CD4-positive, alpha-beta memory T cell (primary cell): ENCODE measurements at places on chromosomes 11 and 22. TPM values are rescaled to one million over a fixed set of nuclear protein-coding genes. Genes with fewer than 3 reads are reported as not detected.

- DNase-seq, result no peak
These were observed 27.2 kb downstream of the ABTB2 start for GRCh38 chr11:34330653-34331052.

- DNase-seq, result no peak
These were observed at the start of gene HBE1 for GRCh38 chr11:5269715-5270147. HBE1 (minus strand) TSS chr11:5269945; CDS start chr11:5269890, 55 bp downstream.

GRCh38 chr11:26551186-26551801 is 20.8 kb downstream of the MUC15 start:
- no peak for DNase-seq

Gene MAPK11
- polyA plus RNA-seq, result 0.54 TPM

DNA sequence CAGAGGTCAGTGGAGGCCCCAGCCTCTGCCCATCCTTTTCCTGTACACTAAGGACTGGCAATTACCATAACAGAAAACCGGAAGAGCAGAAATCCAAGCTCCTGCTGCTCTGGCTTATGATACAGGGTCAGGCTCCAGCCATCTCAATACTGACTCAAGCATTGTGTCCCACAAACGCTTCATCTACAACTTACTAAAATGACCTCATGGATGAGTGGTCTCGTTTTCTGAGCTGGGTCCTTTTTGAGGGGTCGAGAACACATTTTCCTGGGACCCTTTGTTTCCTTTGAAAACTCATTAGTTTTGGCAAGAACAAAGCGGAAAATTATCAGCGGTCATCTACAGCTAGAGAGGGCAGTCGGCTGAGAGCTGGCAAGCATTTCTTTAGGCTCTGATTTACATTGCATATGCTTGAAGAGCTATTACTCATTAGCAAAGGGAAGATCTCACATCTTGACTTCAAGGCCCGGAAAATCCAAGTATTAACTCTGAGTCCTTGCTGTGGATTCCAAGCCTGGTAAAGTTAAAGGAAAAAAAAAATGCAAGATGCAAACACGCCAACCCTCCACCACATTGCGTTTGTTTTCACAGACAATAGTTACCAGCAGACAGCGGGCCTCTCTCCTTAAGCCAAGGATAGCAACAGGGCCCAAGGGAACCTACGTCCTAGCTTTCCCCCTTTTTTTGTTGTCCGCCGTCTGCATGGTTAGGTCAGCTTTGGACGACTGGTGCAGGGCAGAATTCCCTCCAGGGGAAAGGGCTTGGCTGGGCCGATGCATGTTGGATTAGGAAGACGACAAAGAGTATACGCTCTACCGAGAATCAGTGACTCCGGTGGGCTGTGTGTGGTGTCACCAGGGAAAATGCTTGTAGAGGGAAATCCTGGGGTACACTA is 1.8 kb downstream of the TESMIN start:
- DNase-seq, result no peak

DNA sequence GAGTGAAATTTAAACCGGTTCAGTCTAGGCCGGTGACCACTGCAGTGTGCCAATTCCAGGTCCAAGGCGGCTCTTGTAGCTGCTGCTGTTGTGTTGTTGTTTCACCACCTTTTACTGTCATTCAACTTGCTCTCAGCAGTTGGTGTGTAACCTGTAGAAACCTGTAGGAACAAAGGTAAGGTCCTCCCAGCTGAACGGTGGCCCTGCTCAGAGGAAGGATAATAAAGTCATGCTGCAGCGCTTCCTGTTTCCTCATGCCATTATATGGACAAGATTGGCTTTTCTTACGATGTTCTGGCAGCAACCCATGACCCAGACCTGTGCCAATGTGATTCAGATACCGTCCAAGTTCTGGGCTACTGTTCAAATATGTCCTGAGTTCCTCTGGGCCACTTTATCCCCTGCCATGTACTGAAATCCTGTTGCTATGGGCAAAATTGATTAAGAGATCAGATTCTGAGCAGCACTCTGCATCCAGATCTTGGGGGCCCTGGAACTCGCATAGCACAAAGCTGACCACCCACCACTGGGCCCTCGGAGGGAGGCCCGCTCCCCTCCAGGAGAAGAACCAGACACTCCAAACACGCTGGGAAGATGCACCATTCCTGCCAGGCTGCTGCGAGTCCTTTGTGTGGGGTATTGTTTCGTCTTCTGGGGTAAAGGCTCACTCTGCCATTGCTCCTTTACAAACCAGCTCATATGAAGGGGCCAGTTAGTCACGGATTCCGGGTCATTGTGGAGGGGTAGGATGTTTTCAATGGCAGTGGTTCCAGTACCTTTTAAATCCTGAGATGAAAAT is 13.2 kb downstream of the FAM181B start:
- no peak for DNase-seq

Gene FGF19
- not detected for polyA plus RNA-seq

GRCh38 chr11:106482917-106483785 is 405.7 kb downstream of the AASDHPPT start:
- DNase-seq, result no peak

DNA sequence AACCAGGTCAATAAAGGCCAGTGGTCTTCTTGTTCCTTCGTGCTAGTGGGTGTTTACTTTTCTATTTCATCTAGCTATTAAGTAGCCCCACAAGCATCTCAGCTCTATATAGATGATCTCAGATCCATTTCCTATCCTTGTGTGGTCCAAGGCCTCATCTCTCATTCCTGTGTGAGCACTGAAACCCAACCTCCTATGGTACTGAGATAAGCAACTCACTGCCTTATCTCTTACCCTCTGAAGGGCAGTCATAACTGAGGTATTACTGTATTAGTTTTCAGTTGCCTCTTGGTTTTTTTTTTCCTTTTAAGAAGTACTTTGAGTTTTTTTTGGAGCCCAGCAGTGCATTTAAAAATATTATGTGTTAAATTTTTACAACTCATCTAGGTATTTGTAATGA is 28.3 kb downstream of the ACER3 start:
- no peak for DNase-seq

- no peak for DNase-seq
These were observed 31.2 kb downstream of the MS4A2 start for GRCh38 chr11:60119710-60120109.

GRCh38 chr11:119779195-119780071 is 50.4 kb upstream of the NECTIN1 start:
- DNase-seq, result no peak

GRCh38 chr11:45563171-45563570 is 102.3 kb downstream of the CHST1 start:
- no peak for DNase-seq

DNA sequence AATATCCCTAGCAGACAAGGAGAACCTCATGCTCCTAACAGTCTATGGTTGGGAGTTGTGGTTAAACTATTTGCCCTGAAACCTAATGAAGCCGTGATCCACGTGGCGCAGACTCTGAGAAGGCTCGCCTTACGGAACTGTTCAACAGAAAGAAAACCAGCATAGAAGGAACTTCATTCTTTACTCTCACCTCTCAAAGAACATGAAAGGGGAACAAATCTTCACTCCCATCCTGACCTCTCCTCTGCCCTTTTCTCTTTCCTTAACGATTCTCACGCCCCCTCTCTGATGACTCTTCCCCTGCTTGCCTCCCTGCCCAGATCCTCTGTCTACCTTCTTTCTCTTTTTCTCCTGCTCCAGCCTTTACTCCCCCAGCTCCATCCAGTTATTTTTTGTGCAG is 54.2 kb downstream of the IRAG1 start:
- no peak for DNase-seq

DNA sequence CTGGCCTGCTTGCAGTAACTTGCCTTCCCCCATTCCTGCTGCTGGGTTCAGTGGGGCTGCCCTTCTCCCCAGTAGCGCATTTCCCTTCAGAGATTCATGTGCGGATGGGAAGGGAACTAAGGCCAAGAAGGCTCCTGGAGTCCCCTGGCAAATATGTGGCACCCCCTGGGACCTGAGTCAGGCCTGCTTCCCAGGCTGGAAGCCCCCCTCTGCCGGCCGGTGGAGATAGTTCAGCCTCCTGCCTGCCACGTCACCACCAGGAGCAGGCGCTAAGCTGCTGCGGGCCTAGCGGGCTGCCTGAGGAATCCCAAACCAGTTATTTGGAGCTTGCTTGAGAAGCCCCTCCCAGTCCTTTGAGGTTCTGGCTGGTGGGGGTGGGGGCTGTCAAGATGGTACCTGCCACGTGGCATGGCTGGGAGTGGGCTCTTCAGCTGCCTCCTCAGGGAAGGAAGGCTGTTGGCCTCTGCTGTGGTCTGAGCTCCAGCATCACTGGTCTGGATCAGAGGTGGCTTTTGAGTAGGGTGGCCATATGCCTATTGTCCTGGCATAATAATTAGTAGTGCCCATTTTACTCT is 2.0 kb downstream of the SERPINH1 start:
- DNase-seq, result no peak

Gene SRSF8
- 147 TPM for polyA plus RNA-seq

DNA sequence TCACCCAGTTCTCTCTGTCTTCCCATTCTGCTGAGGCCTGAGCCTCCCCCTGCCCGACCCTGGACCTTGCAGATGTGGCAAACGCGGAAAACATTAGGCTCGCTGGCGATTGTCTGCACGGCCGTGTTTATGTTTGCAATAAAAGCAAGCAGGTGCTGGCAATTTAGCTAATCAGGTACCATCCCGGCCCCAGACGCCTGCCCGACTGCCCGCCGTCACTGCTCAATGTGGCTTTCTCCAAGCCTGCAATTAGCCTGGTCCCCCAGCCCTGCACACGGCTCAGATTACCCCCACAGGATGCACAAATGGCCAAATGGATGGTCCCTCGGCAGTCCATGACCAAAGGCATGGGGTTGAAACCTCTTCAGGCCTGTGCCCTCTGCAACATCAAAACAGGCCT is 259.7 kb downstream of the MN1 start:
- DNase-seq, result no peak

- DNase-seq, result no peak
These were observed 2.6 kb downstream of the PHLDA2 start for GRCh38 chr11:2926611-2927051.

Gene NPTXR
- polyA plus RNA-seq, result 0.61 TPM

DNA sequence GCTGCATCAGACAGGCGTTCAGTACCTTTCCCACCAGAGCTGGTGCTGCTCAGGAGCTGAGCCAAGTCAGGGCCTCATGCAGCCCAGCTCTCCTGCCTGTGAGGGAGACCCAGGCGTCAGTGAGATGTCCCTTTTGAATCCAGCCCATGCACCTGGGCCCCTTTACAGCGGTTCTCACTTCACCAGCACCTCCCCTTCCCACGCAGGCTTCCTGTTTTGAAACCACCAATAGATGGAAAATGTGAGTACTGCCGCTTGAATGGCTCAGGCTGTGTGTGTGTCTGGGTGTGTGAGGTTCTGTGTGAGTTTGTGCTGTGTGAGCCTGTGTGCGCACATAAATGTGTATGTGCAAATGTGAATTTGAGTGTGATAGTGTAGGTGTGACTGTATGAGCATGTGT is 88.4 kb downstream of the UBASH3B start:
- DNase-seq, result peak; percentile 73

Gene YPEL4
- polyA plus RNA-seq, result 0.23 TPM

Gene CEND1
- not detected for polyA plus RNA-seq

DNA sequence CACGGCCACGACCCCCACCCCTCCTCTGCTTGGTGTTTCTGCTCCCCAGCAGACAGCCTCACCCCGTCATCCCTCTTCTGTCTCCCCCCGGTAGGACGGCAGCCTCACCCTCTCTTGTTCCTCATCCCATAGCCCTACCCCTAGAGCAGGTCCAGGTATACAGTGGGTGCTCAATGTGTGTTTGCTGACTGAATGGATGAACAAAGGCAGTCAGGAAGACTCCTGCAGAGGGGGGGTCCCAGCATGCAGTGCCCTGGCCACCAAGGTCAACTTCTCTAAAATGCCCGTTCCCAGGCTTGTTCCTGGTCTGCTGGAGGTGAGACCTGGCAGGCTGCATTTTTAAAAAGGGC is 34.7 kb upstream of the FADD start:
- no peak for DNase-seq

DNA sequence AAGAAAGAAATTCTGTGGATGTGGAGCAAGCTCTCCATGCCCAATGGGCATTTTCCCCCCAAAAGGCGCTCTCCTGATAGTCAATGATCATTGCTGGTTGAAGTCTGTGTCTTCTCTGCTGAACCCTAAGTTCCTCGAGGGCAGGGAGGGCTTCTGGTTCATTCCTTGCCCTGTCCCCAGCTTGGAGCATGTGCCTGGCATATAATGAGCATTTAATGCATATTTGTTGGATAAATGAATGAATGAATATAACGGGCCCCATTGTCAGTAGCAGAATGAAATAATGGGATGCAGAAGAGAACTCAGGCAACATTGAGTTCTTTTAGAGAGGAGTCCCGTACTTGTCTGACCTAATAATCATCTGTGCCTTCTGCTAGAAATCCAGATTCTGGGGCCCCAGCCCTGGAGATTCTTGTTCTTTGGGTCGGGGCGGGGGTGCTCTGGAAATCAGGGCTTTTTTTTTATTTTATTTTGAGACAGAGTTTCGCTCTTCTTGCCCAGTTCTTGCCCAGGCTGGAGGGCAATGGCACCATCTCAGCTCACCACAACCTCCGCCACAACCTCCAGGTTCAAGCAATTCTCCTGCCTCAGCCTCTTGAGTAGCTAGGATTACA is 64.4 kb downstream of the CD82 start:
- DNase-seq, result no peak

Gene PHLDA2
- polyA plus RNA-seq, result 1.9 TPM

Gene RGL4
- polyA plus RNA-seq, result 58.3 TPM

DNA sequence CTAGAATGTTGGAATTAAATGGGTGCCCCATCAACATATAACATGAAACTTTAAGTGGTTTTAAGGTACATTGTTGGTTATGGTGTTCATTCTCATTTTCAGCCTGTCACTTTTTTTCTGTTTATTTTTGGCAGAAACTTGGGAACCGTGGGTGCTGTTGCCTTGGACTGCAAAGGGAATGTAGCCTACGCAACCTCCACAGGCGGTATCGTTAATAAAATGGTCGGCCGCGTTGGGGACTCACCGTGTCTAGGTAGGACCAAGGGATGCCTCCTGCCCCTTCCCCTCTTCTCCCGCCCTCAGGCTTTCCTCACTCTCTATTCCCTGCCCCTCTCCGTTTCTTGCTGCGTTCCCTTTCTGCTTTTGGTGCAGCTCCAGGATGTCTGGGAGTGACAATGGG is 29.8 kb upstream of the SCGB1A1 start:
- no peak for DNase-seq

Gene DCHS1
- polyA plus RNA-seq, result 2.5 TPM

- DNase-seq, result no peak
These were observed 24.4 kb upstream of the SHISAL1 start for GRCh38 chr22:44336962-44337677.

GRCh38 chr11:35424157-35424940 is 5.0 kb upstream of the SLC1A2 start:
- DNase-seq, result no peak

DNA sequence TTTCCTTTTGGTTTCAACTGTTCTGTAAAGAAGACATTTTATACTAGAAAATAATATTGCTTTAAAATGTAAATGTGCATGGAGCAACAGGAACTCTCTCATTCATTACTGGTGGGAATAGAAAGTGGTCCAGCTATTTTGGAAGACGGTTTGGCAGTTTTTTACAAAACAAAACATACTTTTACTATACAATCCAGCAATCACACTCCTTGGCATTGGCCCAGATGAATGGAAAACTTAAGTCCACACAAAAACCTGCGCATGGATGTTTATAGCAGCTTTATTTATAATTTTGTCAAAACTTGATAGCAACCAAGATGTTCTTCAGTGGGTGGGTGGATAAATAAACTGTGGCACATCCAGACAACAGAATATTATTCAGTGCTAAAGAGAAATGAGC is 49.9 kb upstream of the SEPTIN5 start:
- no peak for DNase-seq

- DNase-seq, result no peak
These were observed 9.2 kb downstream of the FBLN1 start for GRCh38 chr22:45511847-45512261.
